ENCODE measurements at places on chromosomes 3 and 15. TPM values are rescaled to one million over a fixed set of nuclear protein-coding genes. Genes with fewer than 3 reads are reported as not detected.

- no peak for DNase-seq
- H3K4me3 ChIP-seq = no peak overlapping the region
- no peak overlapping the region for H3K27ac ChIP-seq
- H3K4me1 ChIP-seq = no peaks in the 10 kb centered on the region
- no peaks in the 10 kb centered on the region for H3K36me3 ChIP-seq
Measured at GRCh38 chr15:34490417-34491193, 53.0 kb upstream of the GOLGA8A start.

DNA sequence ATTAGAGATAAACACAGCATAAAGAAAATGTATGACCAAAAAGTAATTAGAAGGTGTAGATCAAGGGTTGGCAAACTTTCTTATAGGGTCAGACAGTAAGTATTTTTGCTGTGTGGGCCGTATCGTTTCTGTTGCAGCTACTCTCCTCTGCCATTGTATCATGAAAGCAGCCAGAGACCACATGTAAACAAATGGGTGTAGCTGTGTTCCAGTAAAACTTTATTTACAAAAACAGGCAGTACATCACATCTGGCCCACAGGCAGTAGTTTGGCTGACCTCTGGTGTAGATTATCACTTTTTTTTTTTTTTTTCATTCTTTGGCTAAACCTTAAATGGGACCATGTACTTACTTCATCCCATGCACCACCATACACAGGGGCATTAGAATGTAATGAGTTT lies 190.8 kb downstream of the MBNL1 start:
- H3K36me3 ChIP-seq = 0 out of 2 replicates have a peak, but pooled peaks cover 1% of the 10 kb centered on the region
- no peak overlapping the region for H3K4me3 ChIP-seq
- no peak overlapping the region for H3K27ac ChIP-seq
- H3K27me3 ChIP-seq = no peaks in the 10 kb centered on the region
- no peak for DNase-seq

GRK7 gene
- not detected for total RNA-seq

SCN5A gene
- total RNA-seq = 0.30 TPM

GRCh38 chr15:63494408-63494807 lies 10.0 kb upstream of the USP3 start:
- H3K4me3 ChIP-seq = no peak overlapping the region
- no peak overlapping the region for H3K27ac ChIP-seq

ADCY5 gene
- 0.91 TPM for total RNA-seq

SEMA5B gene
- 0.84 TPM for total RNA-seq

GRCh38 chr15:100711516-100712021 lies 109.2 kb downstream of the ASB7 start:
- DNase-seq = no peak
- H3K36me3 ChIP-seq = no peaks in the 10 kb centered on the region
- no peaks in the 10 kb centered on the region for H3K27me3 ChIP-seq
- peaks cover 40% of the 10 kb centered on the region for H3K4me1 ChIP-seq
- no peak overlapping the region for H3K4me3 ChIP-seq

- H3K36me3 ChIP-seq = no peaks in the 10 kb centered on the region
- H3K4me3 ChIP-seq = no peak overlapping the region
- DNase-seq = no peak
- no peaks in the 10 kb centered on the region for H3K27me3 ChIP-seq
Measured at GRCh38 chr3:158753854-158754253, 21.6 kb upstream of the RARRES1 start.

DNA sequence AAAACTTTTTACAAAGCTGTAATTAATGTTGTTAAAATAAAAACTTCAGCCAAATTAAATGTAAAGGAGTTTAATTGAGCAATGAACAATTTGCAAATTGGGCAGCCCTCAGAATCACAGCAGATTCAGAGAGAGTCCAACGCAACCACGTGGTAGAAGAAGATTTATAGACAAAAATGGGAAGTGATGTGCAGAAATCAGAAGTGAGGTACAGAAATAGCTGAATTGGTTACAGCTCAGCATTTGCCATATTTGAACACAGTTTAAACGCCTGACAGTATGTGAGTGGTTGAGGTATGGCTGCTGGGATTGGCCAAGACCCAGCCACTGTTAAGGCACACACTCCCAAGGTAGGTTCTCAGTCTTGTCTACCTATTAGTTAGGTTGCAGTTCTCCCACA lies 14.4 kb upstream of the PLA2G4D start:
- no peaks in the 10 kb centered on the region for H3K4me1 ChIP-seq
- DNase-seq = no peak
- H3K27me3 ChIP-seq = no peaks in the 10 kb centered on the region
- H3K4me3 ChIP-seq = no peak overlapping the region
- no peak overlapping the region for H3K27ac ChIP-seq

- H3K27me3 ChIP-seq = no peaks in the 10 kb centered on the region
- H3K4me3 ChIP-seq = no peak overlapping the region
- no peak for DNase-seq
- no peak overlapping the region for H3K27ac ChIP-seq
- H3K36me3 ChIP-seq = peaks cover 3% of the 10 kb centered on the region
- peaks cover 10% of the 10 kb centered on the region for H3K4me1 ChIP-seq
Measured at GRCh38 chr3:24136624-24137310, 191.7 kb downstream of the NR1D2 start.

GRCh38 chr3:30638685-30639412 lies 32.4 kb downstream of the TGFBR2 start:
- no peak for DNase-seq
- no peak overlapping the region for H3K4me3 ChIP-seq
- no peaks in the 10 kb centered on the region for H3K27me3 ChIP-seq
- H3K27ac ChIP-seq = no peak overlapping the region
- no peaks in the 10 kb centered on the region for H3K36me3 ChIP-seq

DNA sequence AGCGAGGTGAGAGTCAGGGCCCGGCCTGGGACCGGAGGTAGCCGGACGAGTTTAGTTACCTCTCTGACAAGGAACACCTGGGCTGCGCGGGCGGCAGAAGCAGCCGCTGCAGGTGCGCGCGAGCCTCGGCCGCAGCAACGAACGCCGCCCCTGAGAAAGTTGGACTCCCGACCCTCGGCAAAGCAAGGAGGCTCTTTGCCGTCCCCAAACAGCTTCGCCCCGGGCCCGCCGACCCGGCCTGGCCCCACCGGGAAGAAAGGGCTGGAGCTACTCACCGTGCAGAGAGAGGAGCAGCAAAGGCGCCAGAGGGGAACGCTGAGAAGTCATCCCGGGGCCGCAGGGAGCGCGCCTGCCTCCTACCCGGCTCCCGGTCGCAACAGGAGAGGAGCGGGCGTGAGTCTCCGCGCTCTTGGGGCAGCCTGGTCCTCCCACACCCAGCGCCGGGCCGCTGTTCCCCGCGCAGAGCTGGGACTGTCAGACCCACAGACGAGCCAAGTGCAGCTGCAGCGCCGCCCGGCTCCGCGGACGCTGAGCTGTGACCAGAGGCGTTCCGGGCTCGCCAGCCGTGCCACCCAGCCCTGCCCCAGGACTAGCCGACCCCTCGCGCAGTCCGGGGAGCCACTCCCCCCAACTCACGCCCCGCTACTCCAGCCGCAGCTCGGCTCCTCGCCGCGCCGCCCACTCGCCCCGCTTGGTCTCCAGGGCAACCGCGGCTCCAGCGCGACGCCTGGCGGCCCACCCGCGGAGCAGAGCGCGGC lies at the start of gene IGSF11:
Gene IGSF11, minus strand, starts transcription at position 591 of the 758 bp plus-strand sequence. Its CDS starts 264 bp downstream, at position 327.
- 0 out of 2 replicates have a peak, but pooled peaks cover 4% of the 10 kb centered on the region for H3K4me1 ChIP-seq
- H3K27me3 ChIP-seq = peaks cover 2% of the 10 kb centered on the region
- no peak within 1 kb of the TSS for H3K27ac ChIP-seq

- no peak within 1 kb of the TSS for H3K27ac ChIP-seq
- H3K4me3 ChIP-seq = no peak within 1 kb of the TSS
- H3K27me3 ChIP-seq = no peaks in the 10 kb centered on the region
- DNase-seq = no peak
- H3K36me3 ChIP-seq = no peaks in the 10 kb centered on the region
- H3K4me1 ChIP-seq = no peaks in the 10 kb centered on the region
Measured at GRCh38 chr3:51955175-51955892, at the start of gene GPR62. Gene GPR62 (plus strand): TSS chr3:51955381. CDS start chr3:51955653, 272 bp downstream.

DNA sequence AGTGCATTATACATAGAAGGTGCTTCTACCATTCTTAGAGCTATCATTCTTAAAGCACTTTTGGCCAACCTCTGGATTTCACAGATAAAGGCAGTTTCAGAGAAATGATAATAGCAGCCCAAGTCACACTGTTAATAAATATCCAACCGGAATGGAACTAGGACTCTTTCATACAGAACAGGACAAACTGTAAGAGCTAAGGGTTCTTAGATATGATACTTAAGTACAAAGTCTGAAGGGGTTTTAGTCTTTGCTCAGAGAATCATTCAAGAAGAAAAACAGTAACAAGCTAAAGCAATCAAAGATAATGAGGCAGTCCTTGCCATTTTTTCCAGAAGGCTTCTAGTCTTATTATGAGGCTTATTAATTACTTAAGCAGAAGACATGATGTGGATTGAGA lies 239.0 kb downstream of the ERC2 start:
- no peaks in the 10 kb centered on the region for H3K36me3 ChIP-seq
- H3K27ac ChIP-seq = no peak overlapping the region
- no peak for DNase-seq

GRCh38 chr3:12265508-12265907 lies 23.4 kb upstream of the PPARG start:
- H3K4me1 ChIP-seq = no peaks in the 10 kb centered on the region
- DNase-seq = no peak
- H3K27ac ChIP-seq = no peak overlapping the region
- no peak overlapping the region for H3K4me3 ChIP-seq
- H3K36me3 ChIP-seq = no peaks in the 10 kb centered on the region
- no peaks in the 10 kb centered on the region for H3K27me3 ChIP-seq

GRCh38 chr3:149548669-149549065 lies 74.2 kb downstream of the TM4SF4 start:
- H3K27me3 ChIP-seq = no peaks in the 10 kb centered on the region
- no peak for DNase-seq
- no peaks in the 10 kb centered on the region for H3K36me3 ChIP-seq
- H3K27ac ChIP-seq = peak overlapping the region; percentile 48
- H3K4me3 ChIP-seq = no peak overlapping the region

TNFAIP8L3 gene
- total RNA-seq = 0.30 TPM

- H3K27me3 ChIP-seq = no peaks in the 10 kb centered on the region
- H3K36me3 ChIP-seq = no peaks in the 10 kb centered on the region
- H3K4me1 ChIP-seq = no peaks in the 10 kb centered on the region
- H3K27ac ChIP-seq = no peak overlapping the region
- DNase-seq = no peak
Measured at GRCh38 chr3:17605032-17605431, 137.4 kb downstream of the TBC1D5 start.

- no peak for DNase-seq
- H3K4me1 ChIP-seq = no peaks in the 10 kb centered on the region
- no peak overlapping the region for H3K27ac ChIP-seq
Measured at GRCh38 chr3:18735005-18735404, 309.9 kb upstream of the SATB1 start.

DNA sequence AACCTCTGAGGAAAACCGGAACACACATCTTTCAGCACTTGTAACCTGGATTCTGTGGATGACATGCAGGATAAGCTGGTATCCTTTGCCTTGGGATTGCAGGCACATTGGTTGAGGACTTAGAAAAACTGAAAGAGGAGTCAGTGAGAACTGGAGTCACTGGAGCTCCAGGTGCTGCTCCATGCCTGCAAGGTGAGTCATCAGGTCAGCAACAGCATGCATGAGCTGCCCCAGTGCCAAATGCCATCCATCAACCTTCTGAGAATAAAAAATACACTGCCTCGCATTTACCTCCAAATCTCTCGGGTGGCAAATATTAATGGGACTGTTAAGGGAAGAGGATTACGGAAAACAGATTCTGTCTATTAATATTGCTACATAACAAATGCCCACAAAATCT lies 729.1 kb downstream of the NTRK3 start:
- no peak overlapping the region for H3K27ac ChIP-seq
- H3K4me1 ChIP-seq = no peaks in the 10 kb centered on the region
- peak; percentile 33 for DNase-seq

RBPMS2 gene
- total RNA-seq = 9.3 TPM

DNA sequence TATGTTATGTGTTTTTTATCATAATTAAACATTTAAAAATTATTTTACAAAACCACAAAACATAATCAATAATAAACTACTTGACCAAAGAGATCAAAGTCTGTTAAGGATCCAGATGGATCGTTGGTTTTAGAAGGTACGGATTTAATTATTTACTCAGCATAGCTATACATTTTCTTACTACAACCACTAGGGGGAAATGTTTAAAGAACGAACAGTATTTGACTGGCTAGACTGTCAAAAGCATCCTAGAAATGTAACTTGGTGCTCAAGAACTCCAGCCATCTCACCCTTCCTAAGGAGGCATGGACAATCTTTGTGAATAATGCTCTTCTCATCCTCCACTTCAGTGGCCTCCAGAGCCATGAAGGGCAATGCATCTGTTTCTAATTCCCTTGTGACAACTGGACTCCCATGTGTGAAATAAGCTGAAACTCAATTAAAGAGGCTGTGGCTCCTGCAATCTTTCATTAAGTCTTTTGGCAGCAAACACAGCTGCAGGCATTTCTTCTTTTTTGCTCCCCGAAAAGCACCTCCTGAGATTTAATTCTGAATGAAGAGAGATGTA lies 94.7 kb upstream of the TUSC7 start:
- no peaks in the 10 kb centered on the region for H3K36me3 ChIP-seq
- no peaks in the 10 kb centered on the region for H3K27me3 ChIP-seq
- no peak overlapping the region for H3K27ac ChIP-seq
- no peak overlapping the region for H3K4me3 ChIP-seq
- H3K4me1 ChIP-seq = no peaks in the 10 kb centered on the region

GRCh38 chr15:49530092-49530491 lies 90.5 kb downstream of the FAM227B start:
- H3K27me3 ChIP-seq = no peaks in the 10 kb centered on the region
- no peak overlapping the region for H3K27ac ChIP-seq
- H3K36me3 ChIP-seq = no peaks in the 10 kb centered on the region
- H3K4me3 ChIP-seq = no peak overlapping the region
- DNase-seq = no peak

SPATA12 gene
- total RNA-seq = 0.16 TPM

DNA sequence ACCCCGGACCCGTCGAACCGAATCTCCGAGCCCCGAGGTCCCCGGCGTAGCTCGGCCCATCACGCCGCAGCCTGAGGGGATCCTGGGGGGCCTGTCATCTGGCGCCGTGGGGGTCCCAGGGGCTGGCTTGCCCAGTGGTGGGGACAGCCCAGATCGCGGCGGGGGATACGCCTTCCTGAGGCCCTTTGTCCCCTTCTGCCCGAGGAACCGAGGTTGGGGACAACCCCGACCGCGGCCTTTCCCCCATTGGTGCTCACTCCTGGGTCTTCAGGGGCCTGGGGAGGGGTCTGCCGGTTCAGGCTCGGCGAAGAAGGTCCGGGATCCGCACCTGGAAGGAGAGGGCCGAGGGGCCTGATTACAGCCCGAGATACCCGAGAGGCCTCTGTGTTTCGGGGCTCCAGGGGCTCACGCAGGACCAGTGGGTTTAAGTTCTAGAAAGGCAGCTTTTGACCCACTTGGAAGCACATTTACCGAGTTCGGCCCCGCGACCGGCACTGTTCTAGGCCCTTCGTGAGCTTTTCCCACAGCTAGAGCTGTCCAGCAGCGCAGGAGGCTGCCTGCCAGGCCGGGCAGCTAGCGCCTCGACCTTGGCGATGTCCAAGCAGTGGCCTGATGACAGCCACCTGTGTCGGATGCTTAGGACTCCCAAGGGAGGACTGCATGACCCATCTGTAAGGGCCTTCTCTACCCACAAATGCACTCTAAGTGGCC lies 504 bp downstream of the ABHD2 start:
- peak overlapping the region; percentile 61 for H3K4me3 ChIP-seq
- peak; percentile 17 for DNase-seq
- H3K27ac ChIP-seq = no peak overlapping the region
- H3K27me3 ChIP-seq = no peaks in the 10 kb centered on the region
- no peaks in the 10 kb centered on the region for H3K36me3 ChIP-seq
- H3K4me1 ChIP-seq = peaks cover 15% of the 10 kb centered on the region

GRCh38 chr3:198019115-198019514 lies 59.1 kb downstream of the LMLN start:
- H3K36me3 ChIP-seq = no peaks in the 10 kb centered on the region
- no peaks in the 10 kb centered on the region for H3K27me3 ChIP-seq
- no peaks in the 10 kb centered on the region for H3K4me1 ChIP-seq
- H3K27ac ChIP-seq = no peak overlapping the region
- DNase-seq = no peak

Data from Caco-2 (cell line).